ENCODE measurements at places on chromosomes 3 and 15. TPM values are rescaled to one million over a fixed set of nuclear protein-coding genes. Genes with fewer than 3 reads are reported as not detected.

Gene APOD
- total RNA-seq, result not detected

DNA sequence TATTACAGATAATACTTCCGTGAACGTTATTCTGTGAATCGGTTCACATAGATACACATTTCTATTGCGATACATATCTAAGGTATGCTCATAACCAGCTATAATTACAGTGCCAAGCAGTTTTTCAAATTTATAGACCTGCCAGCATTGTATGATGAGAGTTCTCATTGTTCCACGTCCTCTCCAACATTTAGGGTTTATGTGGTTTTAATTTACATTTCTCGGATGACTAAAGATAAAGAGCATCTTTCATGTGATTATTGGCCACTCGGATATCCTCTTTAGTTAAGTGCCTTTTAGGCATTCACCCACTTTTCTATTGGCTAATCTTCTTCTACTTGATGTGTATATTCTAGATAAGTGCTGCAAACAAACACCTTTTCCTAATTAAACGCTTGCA, 134.7 kb upstream of the CCDC54 start:
- DNase-seq, result no peak
- no peak overlapping the region for H3K4me3 ChIP-seq
- H3K36me3 ChIP-seq, result peaks cover 2% of the 10 kb centered on the region
- peaks cover 4% of the 10 kb centered on the region for H3K27me3 ChIP-seq
- peaks cover 10% of the 10 kb centered on the region for H3K4me1 ChIP-seq

- H3K27me3 ChIP-seq, result no peaks in the 10 kb centered on the region
- DNase-seq, result peak; percentile 5
- no peak overlapping the region for H3K27ac ChIP-seq
- H3K4me1 ChIP-seq, result no peaks in the 10 kb centered on the region
- H3K4me3 ChIP-seq, result no peak overlapping the region
Observed at GRCh38 chr3:90091549-90091948, 984.1 kb downstream of the EPHA3 start.

DNA sequence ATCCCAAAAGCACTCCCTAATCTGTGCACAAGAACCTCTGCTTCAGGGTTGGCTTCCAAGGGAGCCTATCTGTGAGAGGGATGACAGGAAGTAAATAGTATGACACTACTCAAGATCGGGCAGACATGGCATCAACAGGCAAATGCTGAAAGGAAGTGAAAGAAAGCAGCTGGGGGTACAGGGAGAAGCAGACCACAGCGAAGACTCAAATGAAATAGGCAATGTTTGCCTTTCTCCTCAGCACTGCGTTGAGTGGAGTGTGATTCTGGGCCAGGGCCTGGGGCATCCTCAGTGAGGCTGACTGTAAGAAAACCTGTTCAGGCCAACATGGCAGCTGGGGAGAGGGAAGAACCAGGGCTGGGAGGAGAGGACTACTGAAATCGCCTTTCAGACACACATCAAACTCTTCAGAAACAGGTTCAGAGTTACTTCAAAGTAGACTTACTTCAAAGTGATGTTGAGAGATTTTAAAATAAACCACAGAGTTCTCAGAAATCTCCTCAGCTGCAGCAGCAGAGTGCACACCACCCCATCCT, 96.6 kb downstream of the SLC9A9 start:
- peak overlapping the region; percentile 98 for H3K27ac ChIP-seq
- peak; percentile 39 for DNase-seq
- peaks cover 49% of the 10 kb centered on the region for H3K4me1 ChIP-seq
- peaks cover 3% of the 10 kb centered on the region for H3K36me3 ChIP-seq

DNA sequence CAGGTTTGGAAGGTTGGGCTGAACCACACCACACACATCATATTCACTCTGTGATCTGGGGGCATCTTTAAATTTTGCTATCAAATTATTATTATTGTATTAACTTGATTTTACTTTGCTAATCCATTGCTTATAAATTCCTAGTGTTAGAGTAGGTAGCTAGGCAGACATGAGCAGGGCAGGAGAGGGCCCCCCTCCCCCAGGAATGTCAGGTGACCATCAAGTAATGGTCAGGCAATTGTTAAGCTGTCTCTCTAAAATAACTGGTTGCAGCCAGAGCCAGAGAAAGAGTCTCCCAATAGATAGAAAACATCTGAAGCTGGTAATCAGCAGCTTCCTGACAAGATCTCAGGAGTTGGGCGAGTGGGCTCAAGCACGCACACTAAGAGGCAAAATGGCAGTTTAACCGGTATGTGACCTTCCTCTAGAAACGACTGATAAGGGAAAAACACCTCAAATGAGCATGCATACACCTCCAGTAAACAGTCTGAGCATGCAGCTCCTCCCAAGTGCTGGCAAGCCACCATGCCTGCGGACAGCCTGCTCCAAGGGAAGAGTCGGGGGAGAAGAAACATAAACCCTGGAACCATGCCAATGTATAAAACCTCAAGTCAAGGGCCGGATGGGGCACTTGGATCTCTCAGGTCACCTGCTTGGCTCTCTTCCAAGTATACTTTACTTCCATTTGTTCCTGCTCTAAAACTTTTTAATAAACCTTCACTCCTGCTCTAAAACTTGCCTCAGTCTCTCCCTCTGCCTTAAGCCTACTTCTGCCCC, 3.1 kb upstream of the CXCR6 start:
- H3K36me3 ChIP-seq, result peaks cover 32% of the 10 kb centered on the region
- DNase-seq, result no peak
- peaks cover 32% of the 10 kb centered on the region for H3K4me1 ChIP-seq
- no peak overlapping the region for H3K4me3 ChIP-seq
- peaks cover 18% of the 10 kb centered on the region for H3K27me3 ChIP-seq

GRCh38 chr3:152688313-152688712, 146.6 kb upstream of the P2RY1 start:
- no peak for DNase-seq
- no peak overlapping the region for H3K4me3 ChIP-seq
- no peak overlapping the region for H3K27ac ChIP-seq
- no peaks in the 10 kb centered on the region for H3K36me3 ChIP-seq
- H3K4me1 ChIP-seq, result no peaks in the 10 kb centered on the region

DNA sequence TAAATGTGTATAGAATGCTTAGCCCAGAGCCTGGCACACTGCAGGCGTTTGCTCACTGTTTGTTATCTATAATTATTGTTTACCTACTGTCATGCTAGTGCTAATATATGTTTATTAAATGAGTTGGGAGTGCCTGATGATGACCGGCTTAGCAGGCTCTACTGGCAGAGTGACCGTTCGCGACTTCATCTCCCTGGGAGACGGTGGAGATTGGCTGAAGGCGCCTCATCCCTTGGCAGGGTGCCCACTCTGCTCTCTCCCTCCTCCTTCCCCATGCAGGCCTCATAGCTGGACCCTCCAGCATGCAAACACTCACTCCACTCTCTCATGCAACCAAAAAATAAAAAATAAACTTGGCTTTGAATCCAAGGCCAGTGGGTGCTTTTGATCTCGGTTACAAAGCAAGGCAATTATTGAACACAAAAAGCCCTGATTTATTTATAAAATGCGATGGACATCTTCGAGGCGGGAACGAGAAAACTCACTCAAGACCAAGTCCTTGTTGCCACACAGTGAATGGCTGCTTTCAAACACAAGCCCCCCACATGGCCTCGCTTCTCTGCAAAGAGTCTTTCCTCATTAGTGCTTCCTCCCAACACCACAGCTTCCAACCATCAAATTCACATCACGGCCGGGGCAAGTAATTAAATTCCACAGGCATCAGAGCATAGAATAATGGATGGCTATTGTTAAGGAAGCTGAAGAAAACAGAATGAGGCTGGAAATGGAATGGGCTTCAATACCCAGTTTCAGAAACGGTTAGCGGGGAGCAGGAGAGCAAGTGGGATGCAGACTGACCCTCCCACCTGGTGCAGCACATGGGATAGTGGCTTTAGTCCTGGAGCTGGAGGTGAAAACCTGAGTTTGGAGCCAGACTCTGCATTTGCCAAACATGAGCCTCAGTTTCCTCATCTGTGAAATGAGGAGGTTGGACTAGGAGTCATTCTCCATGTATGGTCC, 135.7 kb upstream of the RAD18 start:
- H3K4me3 ChIP-seq, result no peak overlapping the region
- H3K27me3 ChIP-seq, result no peaks in the 10 kb centered on the region
- H3K36me3 ChIP-seq, result no peaks in the 10 kb centered on the region
- no peak overlapping the region for H3K27ac ChIP-seq

DNA sequence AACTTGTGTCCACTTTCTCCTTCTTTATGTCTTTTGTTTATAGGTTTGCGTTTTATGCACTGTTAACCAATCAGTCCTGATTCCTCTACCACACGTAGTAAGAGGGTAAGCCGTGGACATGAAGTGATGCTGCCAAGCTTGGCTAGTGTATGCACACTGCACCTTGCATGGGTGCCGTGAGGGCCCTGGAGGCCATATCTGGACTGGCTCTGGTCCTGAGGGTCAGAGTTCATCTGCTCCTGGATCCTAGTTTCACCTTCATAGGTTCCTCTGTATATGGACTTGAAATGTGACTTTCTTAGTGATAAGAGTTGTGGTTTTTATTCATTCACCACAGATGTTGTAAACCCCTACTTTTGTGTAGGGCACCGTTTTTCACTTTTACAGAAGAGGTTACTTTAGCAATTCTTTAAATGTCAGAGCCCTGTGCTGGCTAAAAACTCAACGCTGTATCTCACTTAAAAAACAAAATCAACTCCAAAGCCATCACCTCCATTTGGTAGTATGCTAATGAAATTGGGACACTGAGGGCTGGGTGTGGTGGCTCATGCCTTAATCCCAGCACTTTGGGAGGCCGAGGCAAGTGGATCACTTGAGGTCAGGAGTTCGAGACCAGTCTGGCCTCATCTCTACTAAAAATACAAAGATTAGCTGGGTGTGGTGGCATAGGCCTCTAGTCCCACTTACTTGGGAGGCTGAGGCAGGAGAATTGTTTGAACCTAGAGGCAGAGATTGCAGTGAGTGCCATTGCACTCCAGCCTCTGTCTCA, 22.9 kb downstream of the SIAH2 start:
- H3K36me3 ChIP-seq, result peaks cover 53% of the 10 kb centered on the region
- DNase-seq, result peak; percentile 56
- peaks cover 88% of the 10 kb centered on the region for H3K4me1 ChIP-seq
- H3K27me3 ChIP-seq, result no peaks in the 10 kb centered on the region
